Activated CD4-positive, CD25-positive, alpha-beta regulatory T cell treated with anti-CD3 and anti-CD28 coated beads, Interleukin-2, amount 50 U/mL, for 16 hours (primary cell): ENCODE measurements at places on chromosomes 3 and 15.

GRCh38 chr3:101292027-101292426 lies 28.3 kb downstream of the IMPG2 start:
- no peak for DNase-seq

- no peak for DNase-seq
Measured at GRCh38 chr3:5581743-5582142, 394.2 kb downstream of the EDEM1 start.

DNA sequence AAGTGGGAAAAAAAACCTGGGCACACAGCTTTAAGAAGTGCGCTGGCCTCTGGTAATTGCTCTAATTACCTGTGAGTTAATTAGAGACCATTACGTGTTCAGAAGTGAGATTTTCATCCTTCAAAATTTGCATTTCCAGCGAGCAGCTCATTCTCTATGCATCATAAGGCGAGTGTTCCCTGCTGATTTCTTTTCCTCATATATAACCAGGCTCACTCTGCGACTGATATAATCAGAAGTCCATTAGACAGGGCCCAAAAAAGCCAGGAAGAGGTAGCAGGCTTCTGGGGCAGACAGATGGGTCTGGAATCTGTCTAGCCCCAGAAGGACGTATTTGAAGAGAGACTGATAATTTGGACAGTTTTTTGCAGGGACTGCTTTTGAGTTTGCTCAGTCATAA lies 158.7 kb downstream of the MTHFS start:
- DNase-seq: no peak

GRCh38 chr3:114453361-114453780 lies 159.5 kb downstream of the TIGIT start:
- DNase-seq: no peak

- no peak for DNase-seq
Measured at GRCh38 chr15:78684657-78685056, 43.6 kb upstream of the CHRNB4 start.

GRCh38 chr15:39251413-39252133 lies 329.3 kb upstream of the THBS1 start:
- DNase-seq: no peak
